ENCODE measurements at places on chromosomes 6 and 20. TPM values are rescaled to one million over a fixed set of nuclear protein-coding genes. Genes with fewer than 3 reads are reported as not detected.

DNA sequence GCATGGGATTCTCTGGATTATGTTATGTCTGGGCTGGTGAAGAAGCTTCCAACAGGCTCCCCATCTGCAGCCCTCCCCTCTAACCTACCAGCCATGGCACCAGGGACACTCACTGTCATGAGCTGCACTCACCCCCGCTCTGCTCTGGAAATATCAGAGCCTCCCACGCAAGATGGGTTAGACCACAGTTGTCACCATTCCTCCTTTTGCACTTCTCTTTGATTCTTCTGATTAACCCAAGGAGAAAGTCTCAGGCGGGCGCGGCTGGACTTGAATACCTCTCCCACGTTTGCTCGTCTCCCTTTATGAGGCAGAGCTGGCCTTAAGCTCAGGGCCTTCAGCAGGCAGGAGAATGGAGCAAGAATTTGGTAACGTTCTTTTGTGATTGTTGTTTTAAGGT lies 128.1 kb downstream of the CEBPB start:
- no peak for DNase-seq

GRCh38 chr6:166757232-166758135 lies 130.4 kb upstream of the RPS6KA2 start:
- no peak for DNase-seq

GRCh38 chr6:125791151-125791819 lies 525 bp downstream of the NCOA7 start:
- DNase-seq, result peak; percentile 76

- no peak for DNase-seq
These were observed 132.7 kb downstream of the AGPAT4 start for GRCh38 chr6:161141173-161141572.

The MAK gene
- 0.10 TPM for total RNA-seq

GRCh38 chr20:4821590-4821989 lies 99.9 kb downstream of the PRND start:
- DNase-seq, result no peak

Data from OCI-LY7 (cell line).